ENCODE measurements at places on chromosomes 6 and 20. TPM values are rescaled to one million over a fixed set of nuclear protein-coding genes. Genes with fewer than 3 reads are reported as not detected.

Gene SPTLC3
- 0.96 TPM for total RNA-seq

Gene CRISP3
- not detected for total RNA-seq

Gene DSP
- total RNA-seq, result 31.0 TPM

Gene CPXM1
- 0.19 TPM for total RNA-seq

Gene CTAGE9
- total RNA-seq, result not detected

Gene ZSCAN23
- total RNA-seq, result 1.8 TPM

Gene CD40
- total RNA-seq, result 11.9 TPM

Gene HRH3
- total RNA-seq, result not detected

Gene TFAP2D
- total RNA-seq, result not detected

Gene MUC21
- total RNA-seq, result not detected

Gene TRAPPC3L
- 0.33 TPM for total RNA-seq

Gene USP49
- 3.2 TPM for total RNA-seq

Gene GJA10
- total RNA-seq, result not detected

Gene QRSL1
- total RNA-seq, result 10.1 TPM

Gene F13A1
- total RNA-seq, result not detected

All from vein endothelial cell (primary cell).